ENCODE measurements at places on chromosomes 16 and 17.

GRCh38 chr16:54118846-54119245 lies 167.7 kb downstream of the IRX3 start:
- no peak for DNase-seq

DNA sequence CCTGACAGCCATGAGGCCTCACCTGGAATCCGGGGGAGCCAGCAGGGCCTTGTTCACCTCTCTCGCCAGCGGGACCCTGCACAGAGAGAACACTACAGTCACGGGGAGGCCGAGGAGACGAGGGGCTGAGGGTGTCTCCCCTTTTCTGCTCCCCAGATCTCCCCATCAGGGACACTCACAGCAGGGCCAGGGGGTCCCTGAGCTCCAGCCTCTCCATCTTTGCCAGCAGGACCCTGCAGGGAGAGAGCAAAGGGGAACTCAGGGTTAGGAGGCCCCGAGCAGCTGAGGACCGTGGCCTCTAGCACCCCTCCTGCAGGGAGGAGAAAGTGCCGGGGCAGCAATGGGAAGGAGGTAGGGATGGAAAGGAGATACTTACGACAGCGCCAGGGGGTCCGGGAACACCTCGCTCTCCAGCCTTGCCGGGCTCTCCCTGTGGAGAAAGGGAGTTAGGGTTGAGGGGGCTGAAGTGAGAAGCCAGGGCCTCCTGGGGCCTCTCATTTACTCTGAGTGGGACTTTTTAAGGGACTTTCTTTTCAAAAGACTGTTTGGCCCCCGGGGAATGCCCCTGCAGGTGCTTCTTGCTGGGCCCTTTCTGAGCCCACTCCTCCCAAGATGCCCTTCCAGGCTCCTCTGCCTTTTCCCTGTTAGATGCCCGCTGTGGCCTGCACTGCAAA lies 8.7 kb downstream of the COL1A1 start:
- DNase-seq, result no peak

DNA sequence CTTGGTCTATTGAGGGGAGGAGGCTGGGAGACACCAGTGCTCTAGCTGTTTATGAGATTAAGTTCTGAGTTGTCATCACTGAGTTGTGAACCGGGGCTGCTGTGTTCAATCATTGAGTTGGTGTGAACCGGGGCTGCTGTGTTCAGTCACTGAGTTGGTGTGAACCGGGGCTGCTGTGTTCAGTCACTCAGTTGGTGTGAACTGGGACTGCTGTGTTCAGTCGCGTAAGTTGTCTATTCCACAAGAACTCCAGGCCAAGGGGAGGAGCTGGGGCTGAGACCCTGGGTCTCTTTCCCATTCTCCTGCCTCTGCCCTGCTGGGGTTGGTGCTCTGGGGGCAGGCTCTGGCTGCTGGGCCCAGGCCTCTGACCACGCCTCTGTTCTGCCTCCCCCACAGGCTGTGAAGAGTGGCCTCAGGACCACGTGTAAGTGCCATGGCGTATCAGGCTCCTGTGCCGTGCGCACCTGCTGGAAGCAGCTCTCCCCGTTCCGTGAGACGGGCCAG lies 24.5 kb downstream of the WNT9B start:
- no peak for DNase-seq

GRCh38 chr16:81493755-81494433 lies 49.3 kb downstream of the CMIP start:
- no peak for DNase-seq

- DNase-seq, result no peak
Measured at GRCh38 chr17:13558588-13558987, 43.1 kb downstream of the HS3ST3A1 start.

- no peak for DNase-seq
Measured at GRCh38 chr17:32904891-32905290, 23.1 kb upstream of the TMEM98 start.

- DNase-seq, result no peak
Measured at GRCh38 chr17:43384476-43384862, 14.3 kb upstream of the ARL4D start.

GRCh38 chr17:78839235-78839761 lies 1.3 kb downstream of the USP36 start:
- no peak for DNase-seq

GRCh38 chr16:69855592-69855991 lies 93.5 kb downstream of the WWP2 start:
- no peak for DNase-seq

GRCh38 chr16:67716097-67716496 lies 3.0 kb downstream of the GFOD2 start:
- no peak for DNase-seq

DNA sequence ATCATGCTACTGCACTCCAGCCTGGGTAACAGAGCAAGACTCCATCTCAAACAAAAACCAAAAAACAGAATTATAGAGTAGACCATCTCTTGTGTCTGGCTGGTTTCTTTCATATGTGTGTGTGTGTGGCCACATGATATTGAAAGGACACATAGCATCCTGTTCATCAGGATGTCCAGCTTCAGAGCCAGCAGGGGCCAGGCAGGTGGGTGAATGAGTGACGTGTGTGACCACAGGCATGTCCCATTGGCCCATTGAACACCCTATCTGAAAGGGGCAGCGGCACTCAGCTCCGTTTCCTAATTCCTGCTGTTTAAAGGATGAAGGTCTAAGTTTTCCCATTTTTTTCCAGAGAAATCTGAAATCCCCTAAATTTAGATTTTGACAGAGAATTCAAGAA lies 174.2 kb downstream of the PRKCB start:
- DNase-seq, result no peak

GRCh38 chr17:83055911-83056582 lies 23.4 kb upstream of the METRNL start:
- DNase-seq, result no peak

DNA sequence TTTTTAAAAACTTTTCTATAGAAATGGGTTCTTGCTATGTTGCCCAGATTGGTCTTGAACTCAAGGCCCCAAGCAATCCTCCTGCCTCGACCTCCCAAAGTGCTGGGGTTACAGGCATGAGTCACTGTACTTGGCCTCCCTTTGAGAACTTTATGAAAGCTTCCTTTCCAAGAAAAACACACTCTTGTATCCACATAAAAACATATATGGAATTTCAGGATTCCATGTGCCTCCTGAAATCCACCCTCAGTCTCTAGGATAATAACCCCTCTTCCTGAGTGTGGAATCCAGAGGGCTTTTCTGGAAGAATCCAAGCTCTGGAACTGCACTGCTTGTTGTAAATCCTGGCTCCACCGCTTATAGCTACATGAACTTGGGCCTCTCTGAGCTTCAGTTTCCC lies 53.2 kb upstream of the MRTFB start:
- no peak for DNase-seq

- no peak for DNase-seq
Measured at GRCh38 chr16:17532338-17532995, 61.7 kb upstream of the XYLT1 start.

DNA sequence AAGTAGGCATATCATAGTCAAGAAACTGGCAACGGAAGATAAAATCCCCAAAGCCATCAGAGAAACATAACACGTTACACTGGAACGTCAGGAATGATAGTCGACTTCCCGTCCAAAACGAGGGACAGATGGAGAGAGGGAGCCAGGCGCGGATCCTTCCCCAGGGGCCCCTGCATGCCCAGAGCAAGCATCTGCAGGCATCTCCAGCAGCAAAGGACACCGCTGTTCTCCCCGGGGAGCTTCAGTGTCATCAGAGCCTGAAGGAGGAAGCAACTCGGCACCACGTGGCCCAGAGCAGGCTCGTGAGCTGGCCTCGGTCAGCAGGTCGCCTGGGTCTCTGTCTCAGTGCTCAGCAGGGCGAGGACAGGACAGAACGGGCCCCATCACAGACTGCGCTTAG lies 50.1 kb downstream of the LMF1 start:
- no peak for DNase-seq

DNA sequence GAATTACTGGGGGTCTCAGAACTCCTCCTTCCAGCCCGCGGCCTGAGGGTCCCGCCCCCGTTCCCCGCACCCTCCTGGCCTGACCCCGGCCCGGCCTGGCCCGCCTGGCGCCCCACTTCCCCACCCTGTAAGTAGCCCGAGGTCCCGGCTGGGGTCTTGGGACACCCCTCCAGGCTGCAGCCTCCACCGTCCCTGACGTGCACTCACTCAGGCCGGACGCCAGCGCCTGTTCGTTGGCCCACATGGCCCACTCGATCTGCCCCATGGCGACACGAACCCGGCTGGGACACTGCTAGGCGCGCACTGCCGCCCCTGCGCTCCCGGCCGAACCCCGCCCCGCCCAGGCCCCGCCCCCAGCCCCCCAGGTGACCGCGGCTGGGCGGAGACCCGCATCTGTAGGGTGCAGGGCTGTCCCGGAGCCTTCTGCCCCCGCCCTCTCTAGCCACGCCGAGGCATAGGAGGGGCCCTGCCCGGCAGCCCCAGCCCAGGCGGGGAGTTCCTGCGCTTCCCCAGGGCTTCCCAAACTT lies at the start of gene CYBA:
Gene CYBA (minus strand): TSS at position 305 of the 527 bp plus-strand sequence. CDS start 40 bp downstream, at position 265.
- DNase-seq, result peak; percentile 79

DNA sequence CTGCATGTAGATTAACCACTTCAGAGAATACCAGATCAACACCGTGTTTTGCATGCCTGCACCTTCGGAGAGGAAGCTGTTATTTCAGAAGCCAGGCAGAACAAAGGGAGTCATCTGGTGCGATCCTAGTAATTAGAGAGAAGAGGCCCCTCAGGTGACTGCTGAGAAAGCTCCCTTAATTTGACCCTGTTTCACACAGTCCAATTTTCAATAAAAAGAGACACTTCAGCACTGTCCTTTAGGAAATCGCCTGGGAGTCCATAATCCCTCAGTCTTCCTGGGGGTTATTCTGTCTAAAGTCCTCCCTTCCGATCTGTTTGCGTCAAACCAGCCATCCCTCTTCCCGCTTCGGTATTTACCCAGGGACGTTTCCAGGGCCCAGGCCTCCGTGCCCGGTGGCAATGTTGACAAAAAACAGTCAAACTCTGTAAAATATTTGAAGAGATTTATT lies 23.4 kb upstream of the TNRC6C start:
- DNase-seq, result no peak

- no peak for DNase-seq
Measured at GRCh38 chr17:11241611-11242226, 706 bp downstream of the SHISA6 start.

DNA sequence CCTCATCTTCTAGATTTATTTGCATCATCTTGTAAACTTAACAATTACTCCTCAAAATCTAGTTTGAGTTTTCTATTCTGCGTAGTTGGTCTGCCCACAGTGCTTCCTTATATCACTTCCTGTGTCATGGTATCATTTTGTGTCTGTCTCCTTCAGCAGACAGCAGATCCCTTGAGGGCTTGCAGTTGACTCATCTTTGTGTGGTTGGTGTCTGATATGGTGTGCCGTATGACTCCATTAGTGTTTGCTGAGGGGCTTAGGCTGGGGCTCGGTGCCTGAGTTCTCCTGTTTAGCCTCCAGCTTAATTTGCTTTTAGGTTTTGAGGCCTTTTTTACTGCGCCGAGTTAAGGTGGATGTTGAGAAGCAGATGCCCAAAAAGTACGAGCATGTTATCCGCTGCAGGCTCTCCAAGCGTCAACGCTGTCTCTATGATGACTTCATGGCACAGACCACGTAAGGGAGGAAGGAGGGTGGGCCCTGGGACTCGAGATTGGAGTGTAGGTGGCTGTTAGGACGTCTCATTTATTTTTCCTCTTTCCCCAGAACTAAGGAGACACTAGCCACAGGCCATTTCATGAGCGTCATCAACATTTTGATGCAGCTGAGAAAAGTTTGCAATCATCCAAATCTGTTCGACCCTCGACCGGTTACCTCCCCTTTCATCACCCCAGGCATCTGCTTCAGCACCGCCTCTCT lies 16.9 kb downstream of the SRCAP start:
- no peak for DNase-seq

GRCh38 chr17:77493238-77493820 lies 352.6 kb downstream of the SEC14L1 start:
- DNase-seq, result peak; percentile 1

- peak; percentile 51 for DNase-seq
Measured at GRCh38 chr16:4506450-4506849, 30.3 kb downstream of the HMOX2 start.

GRCh38 chr17:62191390-62192361 lies 126.6 kb upstream of the MED13 start:
- no peak for DNase-seq

DNA sequence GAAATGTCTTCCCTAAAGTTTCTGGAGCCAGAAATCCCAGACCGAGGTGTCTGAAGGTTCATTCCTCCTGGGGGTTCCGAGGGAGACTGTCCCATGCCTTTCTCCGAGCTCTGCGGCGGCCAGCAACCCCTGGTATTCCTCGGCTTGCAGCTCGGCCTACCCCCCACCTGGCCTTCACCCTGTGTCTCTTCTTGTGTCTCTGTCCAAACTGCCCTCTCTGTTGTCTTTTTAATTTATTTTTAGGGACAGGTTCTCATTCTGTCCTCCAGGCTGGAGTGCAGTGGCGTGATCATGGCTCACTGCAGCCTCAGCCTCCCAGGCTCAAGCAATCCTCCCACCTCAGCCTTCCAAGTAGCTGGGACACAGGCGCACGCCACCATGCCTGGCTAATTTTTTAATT lies 211.7 kb downstream of the SEC14L1 start:
- no peak for DNase-seq

- no peak for DNase-seq
Measured at GRCh38 chr16:48350736-48351135, 34.5 kb downstream of the SIAH1 start.

GRCh38 chr17:77794846-77795245 lies 163.7 kb upstream of the TNRC6C start:
- DNase-seq, result no peak

DNA sequence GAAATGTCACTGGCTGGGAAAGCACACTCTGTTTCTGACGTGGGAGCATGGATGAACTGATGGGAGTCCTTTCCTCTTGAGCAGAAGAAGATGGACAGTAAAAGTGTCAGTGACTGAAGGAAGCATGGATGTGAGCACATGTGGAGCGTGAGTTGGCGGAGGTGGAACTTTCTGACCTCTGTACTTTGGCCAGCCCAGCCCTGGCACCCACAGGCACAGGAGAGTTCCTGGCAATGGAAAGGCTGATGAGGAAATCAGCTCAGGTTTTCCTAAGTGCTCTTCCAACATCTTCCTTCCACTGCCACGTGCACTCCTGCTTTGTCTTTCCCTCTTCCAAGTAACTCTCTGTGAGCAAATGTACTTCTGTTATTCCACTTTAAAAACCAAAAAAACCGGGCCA lies 276.8 kb downstream of the NTN1 start:
- no peak for DNase-seq

DNA sequence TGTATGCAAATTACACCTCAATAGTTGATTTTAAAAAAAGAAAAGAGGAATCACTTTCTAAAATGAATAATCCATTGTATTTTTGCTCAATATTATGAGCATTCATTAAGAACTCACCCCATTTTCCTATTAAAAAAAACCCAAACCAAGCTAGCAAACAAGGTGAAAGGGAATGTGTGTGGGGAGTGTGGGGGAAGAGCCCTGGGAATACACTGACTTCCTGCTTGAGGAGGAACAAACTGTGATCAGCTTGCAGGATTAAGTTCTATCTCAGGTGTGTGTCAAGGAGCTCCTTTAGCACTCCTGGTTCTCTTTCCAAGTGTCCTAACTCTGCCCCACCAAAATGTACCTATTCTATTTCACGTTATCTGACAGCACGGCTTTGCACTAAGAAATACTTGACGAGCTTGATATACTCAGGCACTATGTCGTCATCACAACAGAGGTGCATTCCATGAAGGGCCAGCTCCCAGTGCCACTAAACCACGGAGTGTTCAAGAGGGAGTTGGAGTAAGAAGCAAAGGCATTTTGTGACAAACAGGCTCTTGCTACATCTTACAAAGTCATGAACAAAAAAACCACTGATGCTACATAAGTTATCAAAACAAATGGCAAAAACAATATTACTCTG lies 73.2 kb downstream of the MYH10 start:
- no peak for DNase-seq

GRCh38 chr16:30394592-30395154 lies 547 bp upstream of the ZNF48 start:
- DNase-seq, result no peak

GRCh38 chr16:66750279-66751052 lies 943 bp downstream of the DYNC1LI2 start:
- DNase-seq, result no peak

Data from WTC11 (cell line).